Endothelial cell (in vitro differentiated cells): ENCODE measurements at places on chromosomes 2 and 18. TPM values are rescaled to one million over a fixed set of nuclear protein-coding genes. Genes with fewer than 3 reads are reported as not detected.

ARMC9 gene
- total RNA-seq: 18.3 TPM

TMEM185B gene
- 38.4 TPM for total RNA-seq

FSIP2 gene
- total RNA-seq: 9.0 TPM

NRP2 gene
- total RNA-seq: 258 TPM

GRCh38 chr2:213202011-213202410, 50.6 kb upstream of the IKZF2 start:
- no peak for DNase-seq

DNA sequence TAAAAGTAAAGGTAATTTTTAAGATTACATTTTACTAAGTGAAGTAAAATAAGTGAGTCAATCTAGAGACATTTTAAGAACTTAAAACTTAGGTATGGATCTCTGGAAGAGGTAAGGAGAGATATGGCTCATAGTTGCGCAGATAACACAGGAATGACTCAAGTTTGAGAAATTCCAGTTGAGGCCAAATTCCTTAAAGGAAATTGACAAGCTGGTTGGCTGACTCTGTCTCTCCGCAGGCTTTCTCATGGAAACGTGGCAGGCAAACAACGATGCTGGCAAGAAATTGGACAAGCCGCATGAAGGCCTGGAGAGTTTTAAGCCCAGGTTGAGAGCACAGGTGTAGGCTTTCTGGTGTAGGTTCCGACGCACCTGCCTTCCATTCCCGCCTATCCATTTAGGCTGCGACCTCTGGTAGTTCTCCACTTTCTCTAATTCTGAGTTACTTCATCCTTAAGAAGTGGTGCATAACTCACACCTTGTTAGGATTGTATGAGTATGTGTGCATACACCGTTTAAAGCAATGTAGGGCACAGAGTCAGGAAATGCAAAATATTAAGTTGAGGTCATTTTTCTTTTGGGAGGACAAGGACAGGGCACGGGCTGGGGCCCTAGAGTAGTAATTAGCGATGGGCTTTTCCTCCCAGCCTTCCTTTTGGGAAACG, 589 bp upstream of the DAW1 start:
- DNase-seq: no peak

- no peak for DNase-seq
These were observed 58.8 kb upstream of the FIGN start for GRCh38 chr2:163794635-163795034.

GRCh38 chr2:63218800-63219526, 168.3 kb downstream of the OTX1 start:
- DNase-seq: no peak

GRCh38 chr2:98731041-98731893, at the start of gene MGAT4A:
MGAT4A (minus strand) TSS chr2:98731132; CDS start chr2:98726332, 4,800 bp downstream.
- peak; percentile 59 for DNase-seq

- no peak for DNase-seq
These were observed 18.9 kb upstream of the MAL start for GRCh38 chr2:95006588-95006987.

DNA sequence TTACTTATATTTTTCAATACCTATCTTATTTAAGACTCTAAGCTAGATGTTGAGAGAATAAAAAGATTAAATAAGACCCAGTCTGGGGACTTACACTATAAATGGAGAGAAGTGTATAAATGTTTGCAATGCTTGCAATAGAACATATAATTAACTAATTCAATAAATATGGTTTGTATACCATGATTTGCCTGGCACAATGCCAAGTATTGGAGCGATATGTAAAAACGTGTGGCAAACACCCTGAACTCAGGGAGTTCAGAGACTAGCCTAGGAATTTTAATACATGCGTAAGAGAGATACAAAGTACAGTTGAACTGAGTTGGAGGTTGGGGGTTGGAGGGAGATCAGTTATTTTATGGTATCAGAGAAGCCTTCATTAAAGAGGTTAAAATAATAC, 251.8 kb upstream of the DDX18 start:
- DNase-seq: no peak

DNA sequence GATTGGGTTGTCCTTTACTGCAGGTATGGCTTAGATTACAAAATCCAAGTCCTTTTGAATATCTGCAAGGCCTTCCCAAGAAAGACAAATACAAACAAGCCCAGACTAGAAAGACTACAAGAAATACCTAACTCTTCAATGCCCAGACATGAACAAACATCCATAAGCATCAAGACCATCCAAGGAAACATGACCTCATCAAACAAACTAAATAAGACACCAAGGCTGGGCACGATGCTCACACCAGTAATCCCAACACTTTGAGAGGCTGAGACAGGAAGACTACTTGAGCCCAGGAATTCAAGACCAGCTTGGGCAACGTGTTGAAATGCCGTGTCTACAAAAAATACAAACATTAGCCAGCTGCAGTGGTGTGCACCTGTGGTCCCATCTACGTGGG, 31.7 kb downstream of the MAP4K3 start:
- DNase-seq: no peak

GRCh38 chr2:1588051-1588977, 156.0 kb downstream of the PXDN start:
- no peak for DNase-seq

DNA sequence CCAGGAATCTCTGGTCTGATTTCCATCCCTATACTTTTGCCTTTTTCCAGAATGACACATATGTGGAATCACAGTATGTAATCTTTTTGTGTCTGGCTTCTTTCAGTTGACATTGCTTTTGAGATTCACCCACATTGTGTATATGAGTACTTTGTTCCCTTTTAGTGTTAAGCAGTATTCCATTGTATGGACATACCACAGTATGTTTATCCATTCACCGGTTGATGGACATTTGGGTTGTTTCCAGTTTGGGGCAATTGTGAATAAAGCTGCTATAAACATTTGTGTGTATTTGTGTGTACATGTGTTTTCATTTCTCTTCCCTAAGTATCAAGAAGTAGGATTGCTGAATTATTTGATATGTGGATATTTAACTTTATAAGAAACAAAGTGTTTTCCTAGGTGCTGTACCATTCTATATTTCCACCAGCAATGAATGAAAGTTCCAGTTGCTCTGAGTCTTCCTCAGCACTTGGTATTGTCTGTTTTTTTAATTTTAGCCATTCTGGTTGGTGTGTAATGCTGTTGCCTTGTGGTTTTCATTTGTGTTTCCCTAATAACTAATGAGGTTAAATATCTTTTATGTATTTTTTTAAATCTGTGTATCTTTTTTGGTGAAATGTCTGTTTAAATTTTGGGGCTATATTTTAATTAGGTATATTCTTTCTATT, 203.5 kb upstream of the HAAO start:
- no peak for DNase-seq

- DNase-seq: no peak
These were observed 105.7 kb downstream of the DHRS9 start for GRCh38 chr2:169175112-169175511.

- DNase-seq: no peak
These were observed 345.3 kb upstream of the CDH2 start for GRCh38 chr18:28522236-28522635.
